ENCODE measurements at places on chromosomes 2 and 18.

GRCh38 chr2:64685430-64685829, 31.7 kb upstream of the SERTAD2 start:
- DNase-seq: no peak

DNA sequence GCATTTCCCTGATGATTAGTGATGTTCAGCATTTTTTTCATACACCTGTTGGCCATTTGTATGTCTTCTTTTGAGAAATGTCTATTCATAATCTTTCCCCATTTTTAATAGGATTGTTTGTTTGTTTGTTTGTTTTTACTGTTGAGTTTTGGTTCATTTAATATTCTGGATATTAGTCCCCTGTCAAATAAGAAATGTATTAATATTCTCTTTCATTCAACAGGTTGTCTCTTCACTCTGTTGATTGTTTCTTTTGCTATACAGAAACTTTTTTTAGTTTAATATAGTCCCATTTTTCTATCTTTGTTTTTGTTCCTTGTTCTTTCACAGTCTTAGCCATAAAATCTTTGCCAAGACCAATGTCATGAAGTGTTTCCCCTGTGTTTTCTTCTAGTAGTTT, 22.1 kb downstream of the ACVR1C start:
- no peak for DNase-seq

DNA sequence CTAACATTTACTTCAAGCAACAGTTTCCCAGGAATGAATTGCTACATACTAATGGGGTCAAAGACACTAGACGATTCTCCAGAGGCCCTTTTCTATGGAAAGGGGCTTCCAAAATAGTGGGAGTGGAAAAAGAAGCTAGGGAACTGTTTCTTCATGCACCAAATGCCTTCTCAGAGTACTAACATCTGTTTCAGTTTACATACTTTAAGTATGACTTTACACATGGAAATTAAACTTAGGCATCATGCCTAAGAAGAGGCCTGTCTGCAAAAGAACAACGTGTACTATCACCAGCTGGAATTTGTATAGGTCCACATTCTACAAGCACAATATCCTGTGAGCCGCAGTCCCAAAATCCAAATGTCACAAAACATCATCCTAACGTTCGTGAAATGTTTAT, 29.4 kb upstream of the WDR75 start:
- DNase-seq: no peak

- no peak for DNase-seq
Observed at GRCh38 chr18:75241705-75242104, 31.1 kb downstream of the TSHZ1 start.

DNA sequence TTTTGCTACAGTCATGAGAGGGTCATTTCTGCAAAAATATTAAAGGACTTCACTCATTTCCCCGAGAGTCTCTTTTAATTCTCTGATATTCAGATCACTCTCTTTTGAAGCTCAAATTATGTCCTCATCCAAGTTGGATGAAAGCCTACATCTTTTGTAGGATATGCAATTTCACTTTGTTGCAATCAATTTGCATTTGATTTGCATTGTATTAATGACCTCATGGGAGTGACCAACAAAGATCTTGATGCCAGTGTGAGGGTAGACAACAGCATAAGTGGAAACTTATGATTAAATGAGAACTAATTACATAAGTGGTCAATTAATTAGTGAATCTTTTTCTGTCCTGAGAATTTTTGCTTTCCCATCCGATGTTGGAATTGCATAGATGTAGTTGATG, 60.3 kb upstream of the UPP2 start:
- no peak for DNase-seq

Data from NCI-H1105 treated with DMSO at 0.1 percent for 48 hours (cell line).